ENCODE measurements at places on chromosomes 7 and 10. TPM values are rescaled to one million over a fixed set of nuclear protein-coding genes. Genes with fewer than 3 reads are reported as not detected.

- DNase-seq, result peak; percentile 50
Measured at GRCh38 chr7:87600130-87601124, at the start of gene ABCB1. Gene ABCB1, minus strand, starts transcription at chr7:87600884. Its CDS starts 700 bp downstream, at chr7:87600184.

GRCh38 chr7:18494821-18495408 lies 634 bp upstream of the HDAC9 start:
- no peak for DNase-seq

DNA sequence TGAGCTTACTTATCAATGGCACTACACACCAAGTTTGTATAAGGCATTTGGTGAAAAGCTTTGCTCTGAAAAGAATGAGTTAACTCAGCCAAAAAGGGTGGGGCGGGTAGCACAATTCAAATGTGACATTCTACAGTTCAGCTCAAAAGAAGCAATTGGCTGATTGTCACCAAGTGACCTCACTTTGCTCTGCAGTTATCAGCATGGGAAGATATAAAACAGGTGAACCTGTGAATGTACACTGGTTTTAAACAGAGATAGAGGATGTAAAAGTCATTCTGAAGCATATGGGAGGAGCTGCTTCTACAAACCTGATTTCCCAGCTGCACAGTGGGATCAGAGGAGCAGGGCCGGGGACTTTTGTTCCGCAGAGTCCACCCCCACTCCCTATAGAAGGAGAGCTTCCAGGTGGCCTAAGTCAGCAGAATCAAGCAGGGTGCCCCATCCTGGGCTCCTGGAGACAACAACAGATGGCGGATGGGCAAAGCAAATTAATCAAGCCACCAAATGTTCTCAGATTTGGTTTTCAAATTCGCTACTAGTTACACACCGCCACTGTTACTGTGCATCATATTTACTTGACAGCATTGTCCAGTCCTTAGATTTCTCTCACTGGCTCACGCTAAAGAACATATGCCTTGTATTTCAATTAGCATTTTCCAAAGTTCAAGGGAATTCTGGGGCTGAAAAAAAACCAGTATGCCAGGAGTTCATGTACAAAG lies 27.5 kb upstream of the NPVF start:
- DNase-seq, result no peak

- peak; percentile 27 for DNase-seq
Measured at GRCh38 chr10:132122939-132123445, 57.2 kb downstream of the JAKMIP3 start.

GRCh38 chr10:75291805-75292204 lies 56.0 kb upstream of the COMTD1 start:
- DNase-seq, result no peak

DNA sequence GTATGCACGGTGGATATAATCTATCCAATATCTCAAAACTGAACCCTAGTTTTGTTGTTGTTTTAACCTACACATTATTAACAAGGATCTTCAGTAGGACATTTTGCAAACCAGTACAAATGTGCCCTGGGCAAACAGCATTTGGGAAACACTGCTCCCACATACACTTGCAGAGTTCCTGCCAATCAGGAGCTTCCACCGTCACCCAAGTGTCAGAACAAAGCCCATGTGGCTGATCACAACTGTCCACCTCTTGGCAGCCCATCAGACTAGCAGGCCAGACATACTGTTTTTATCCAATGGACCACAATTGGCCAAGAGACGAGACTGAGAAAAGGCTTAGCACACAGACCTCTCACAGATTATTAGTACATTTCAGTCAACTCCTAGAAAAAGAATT lies 200.4 kb downstream of the FAM107B start:
- DNase-seq, result no peak

ODAD2 gene
- total RNA-seq, result not detected

STAM gene
- total RNA-seq, result 18.0 TPM

GRCh38 chr7:127258111-127258510 lies 5.4 kb upstream of the GRM8 start:
- DNase-seq, result no peak

- DNase-seq, result no peak
Measured at GRCh38 chr7:6234384-6234783, 38.0 kb downstream of the CYTH3 start.

DNA sequence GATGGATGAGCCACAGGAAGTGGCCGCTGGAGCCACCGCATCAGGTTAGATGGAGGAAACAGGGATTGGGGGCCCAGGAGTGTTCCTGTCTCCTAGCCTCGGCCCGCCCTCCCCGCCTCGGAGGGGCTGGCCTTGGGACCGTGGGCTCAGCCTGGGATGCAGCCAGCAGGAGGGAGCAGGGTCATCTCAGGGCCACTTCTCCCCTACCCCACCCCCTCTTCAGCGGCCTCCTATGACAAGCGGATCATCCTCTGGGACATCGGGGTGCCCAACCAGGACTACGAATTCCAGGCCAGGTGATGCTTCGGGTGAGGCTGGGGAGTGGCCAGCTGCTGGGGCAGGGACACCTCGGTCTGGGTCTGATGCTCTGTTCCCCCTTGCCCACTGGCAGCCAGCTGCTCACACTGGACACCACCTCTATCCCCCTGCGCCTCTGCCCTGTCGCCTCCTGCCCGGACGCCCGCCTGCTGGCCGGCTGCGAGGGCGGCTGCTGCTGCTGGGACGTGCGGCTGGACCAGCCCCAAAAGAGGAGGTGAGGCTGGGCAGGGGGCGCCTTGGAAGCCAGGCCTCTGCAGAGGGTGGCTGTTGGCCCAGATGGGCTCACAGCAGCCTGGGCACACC lies 4.7 kb downstream of the LRWD1 start:
- peak; percentile 39 for DNase-seq

- DNase-seq, result no peak
Measured at GRCh38 chr10:71522442-71523144, 125.9 kb downstream of the CDH23 start.

DENND2A gene
- 11.6 TPM for total RNA-seq

DNA sequence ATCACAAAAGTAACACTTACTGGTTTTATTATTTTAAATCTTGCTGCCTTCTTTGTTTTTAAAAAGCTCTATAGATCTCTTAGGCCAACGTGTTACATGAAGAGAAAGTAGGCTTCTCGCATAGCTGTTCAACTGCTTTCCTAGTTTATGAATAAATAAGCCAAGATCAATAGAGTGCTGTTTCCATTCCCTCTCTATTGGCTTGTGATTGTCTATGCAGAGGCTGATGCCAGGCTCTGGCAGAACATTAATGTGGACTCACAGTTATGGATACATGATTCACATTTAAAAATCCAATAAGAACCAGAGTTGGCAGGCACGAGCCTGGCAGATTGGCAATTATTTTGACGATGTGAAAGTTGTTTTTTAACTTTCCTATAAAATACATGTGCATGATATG lies 137.5 kb downstream of the GNAT3 start:
- DNase-seq, result no peak

DNA sequence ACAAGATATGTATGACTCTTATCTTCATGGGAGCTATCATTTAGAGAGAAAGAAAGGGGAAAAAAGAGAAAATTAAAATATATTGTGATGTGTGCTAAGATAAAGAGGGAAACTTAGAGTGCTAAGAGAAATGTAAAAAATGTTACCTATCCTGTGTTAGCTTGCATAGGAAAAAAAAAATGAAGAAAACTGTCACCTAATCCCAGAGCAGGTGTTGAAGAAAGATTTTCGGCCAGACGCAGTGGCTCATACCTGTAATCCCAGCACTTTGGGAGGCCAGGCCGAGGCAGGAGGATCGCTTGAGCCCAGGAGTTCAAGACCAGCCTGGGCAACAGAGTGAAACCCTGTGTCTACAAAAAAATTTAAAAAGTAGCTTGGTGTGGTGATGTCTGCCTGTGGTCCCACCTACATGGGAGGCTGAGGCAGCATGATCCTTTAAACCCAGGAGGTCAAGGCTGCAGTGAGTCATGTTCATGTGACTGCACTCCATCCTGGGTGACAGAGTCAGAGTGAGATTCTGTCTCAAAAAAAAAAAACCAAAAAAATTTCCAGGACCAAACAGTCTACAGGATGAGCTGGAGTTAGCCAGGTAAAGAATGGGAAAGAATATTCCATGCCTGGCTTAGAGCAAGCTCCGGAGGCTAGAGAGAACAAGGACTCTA lies 2.4 kb upstream of the MKLN1 start:
- no peak for DNase-seq

DNA sequence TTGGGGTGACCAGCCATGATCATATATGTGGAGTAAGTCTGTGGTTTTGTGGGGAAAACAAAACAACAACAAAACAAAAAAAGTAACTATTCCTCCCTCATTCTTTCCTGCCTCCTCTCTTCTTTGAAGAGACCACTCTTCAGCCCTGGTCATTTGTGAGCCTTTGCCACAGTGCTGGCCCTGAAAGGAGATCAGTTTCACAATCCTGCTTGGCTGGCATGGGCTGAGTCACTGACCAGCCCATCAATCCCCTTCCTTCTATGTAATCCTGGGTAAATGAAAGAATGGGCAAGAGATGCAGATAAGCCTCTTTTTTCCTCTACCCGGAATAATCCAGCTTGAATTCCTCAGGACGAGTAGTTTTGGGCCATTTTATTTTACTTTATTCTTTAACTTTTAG lies 13.6 kb downstream of the CSTF2T start:
- no peak for DNase-seq

GALNT17 gene
- total RNA-seq, result 72.1 TPM

- DNase-seq, result no peak
Measured at GRCh38 chr7:44063894-44064651, 1.3 kb downstream of the PGAM2 start.

GRCh38 chr7:25906003-25906402 lies 246.0 kb upstream of the NFE2L3 start:
- DNase-seq, result no peak

- DNase-seq, result no peak
Measured at GRCh38 chr10:117215079-117215478, 17.8 kb downstream of the KCNK18 start.

GRCh38 chr10:69389827-69390490 lies 26.8 kb downstream of the TACR2 start:
- DNase-seq, result peak; percentile 76

DNA sequence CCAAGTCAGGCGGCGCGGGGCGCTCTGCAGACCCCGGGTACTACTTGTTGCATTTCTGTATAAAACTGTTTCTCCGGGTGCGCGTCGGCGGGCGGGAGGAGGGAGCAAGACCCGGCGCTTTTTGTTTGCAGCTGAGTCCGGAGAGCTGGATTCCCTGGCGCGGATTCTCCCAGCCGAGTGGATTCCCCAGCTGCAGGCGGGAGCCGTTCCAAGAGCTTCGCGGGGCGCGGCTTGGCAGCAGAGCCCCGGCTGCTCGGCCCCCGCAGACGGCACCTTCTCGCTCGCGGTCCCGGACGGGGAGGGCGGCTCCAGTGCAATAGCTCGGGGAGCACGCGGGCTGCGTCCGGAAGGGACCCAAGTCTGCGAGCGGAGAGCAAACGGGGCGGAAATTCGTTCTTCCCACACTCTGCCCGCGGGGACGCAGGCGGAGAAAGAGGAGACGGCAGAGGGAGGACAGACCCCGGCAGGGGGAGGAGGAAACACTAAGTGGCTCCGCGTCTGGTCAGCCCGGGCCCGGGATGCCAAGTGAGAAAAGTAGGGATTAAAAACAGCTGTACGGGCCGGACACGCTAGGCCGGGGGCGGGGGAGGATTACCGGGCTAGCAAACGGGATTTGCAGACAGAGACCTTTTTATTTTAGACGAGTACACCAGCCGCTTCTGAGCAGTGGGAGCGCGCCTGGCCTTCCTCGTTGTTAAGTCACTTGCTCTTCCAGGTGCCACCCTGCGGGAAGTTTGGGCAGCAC lies at the start of gene TRIL:
Gene TRIL (minus strand): TSS at position 96 of the 745 bp plus-strand sequence. CDS start 284 bp downstream, outside the sequence.
- DNase-seq, result peak; percentile 91

GPR15LG gene
- not detected for total RNA-seq

GRCh38 chr10:133245439-133246235 lies 8.0 kb downstream of the VENTX start:
- DNase-seq, result no peak

GRCh38 chr10:131160219-131160875 lies 151.2 kb downstream of the TCERG1L start:
- DNase-seq, result no peak

GRCh38 chr7:71636329-71636728 lies 504.4 kb downstream of the GALNT17 start:
- DNase-seq, result no peak

DNA sequence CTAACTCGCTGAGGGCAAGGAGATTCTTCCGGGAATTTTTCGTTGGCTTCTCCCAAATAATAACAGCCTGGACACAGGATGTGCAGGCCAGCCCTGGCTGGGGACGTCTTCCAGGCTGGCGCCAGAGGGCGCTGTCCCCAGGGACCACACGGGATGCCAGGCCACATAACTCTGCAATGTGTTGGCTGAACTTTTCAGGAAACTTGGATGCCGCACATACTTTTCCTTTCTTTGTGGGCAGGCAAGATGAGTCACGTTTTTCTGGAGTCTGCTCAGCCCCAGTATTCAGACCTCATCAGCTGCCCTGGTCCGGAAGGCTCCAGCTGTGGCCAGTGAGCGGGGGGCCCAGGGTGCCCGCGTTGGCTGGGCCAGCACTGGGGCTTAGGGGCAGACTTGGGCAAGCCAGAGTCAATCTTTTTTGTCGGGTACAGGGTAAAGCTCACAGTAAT lies 122.7 kb downstream of the PRKAG2 start:
- DNase-seq, result peak; percentile 84

CC2D2B gene
- 0.13 TPM for total RNA-seq

DNA sequence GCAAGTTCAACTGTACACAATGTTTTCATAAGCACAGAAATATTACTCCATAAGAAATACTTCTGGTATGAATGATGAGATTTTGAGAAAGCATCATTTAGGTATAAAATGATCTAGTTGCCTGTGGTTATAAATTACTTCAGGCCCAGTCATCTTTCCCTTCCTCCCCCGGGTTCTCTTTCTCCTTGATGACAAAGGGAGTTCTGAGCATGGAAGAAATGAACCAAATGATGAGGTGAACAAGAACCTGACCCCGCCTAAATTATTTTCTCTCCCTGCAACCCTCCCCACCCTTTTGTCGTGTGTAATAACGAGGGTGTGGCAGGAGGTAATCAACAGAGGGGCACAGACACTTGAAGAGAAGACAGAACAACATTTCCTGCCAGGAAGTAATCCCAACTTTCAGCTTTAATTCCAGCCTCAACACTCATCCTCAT lies 319.6 kb upstream of the SP8 start:
- no peak for DNase-seq

TNS3 gene
- 43.2 TPM for total RNA-seq

SDK1 gene
- total RNA-seq, result 2.2 TPM

DNA sequence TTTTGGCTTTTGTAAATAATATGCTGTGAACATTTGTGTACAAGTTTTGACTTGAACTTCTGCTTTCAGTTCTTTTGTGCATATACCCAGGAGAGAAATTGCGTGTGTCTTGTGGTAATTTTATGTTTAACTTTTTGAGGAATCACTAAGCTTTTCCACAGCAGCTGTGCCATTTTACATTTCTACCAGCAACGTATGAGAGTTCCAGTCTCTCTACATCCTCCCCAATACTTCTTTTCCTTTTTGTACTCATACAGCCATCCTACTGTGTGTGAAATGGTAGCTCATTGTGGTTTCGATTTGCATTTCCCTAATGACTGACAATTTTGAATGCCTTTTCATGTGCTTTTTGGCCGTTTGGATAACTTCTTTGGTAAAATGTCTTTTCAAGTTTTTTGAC lies 66.3 kb upstream of the INHBA start:
- no peak for DNase-seq

- no peak for DNase-seq
Measured at GRCh38 chr10:1377231-1377630, 321.0 kb downstream of the WDR37 start.

Measured in Right ventricle myocardium superior (tissue), 1 donor.